ENCODE measurements at places on chromosomes 6 and 20. TPM values are rescaled to one million over a fixed set of nuclear protein-coding genes. Genes with fewer than 3 reads are reported as not detected.

PRSS16 gene
- not detected for total RNA-seq

B3GAT2 gene
- under 0.01 TPM for total RNA-seq

DEFB114 gene
- total RNA-seq = not detected

C6orf52 gene
- not detected for total RNA-seq

PPP1R14C gene
- total RNA-seq = 3.6 TPM

MICB gene
- 12.7 TPM for total RNA-seq

RRAGD gene
- total RNA-seq = 3.3 TPM

NKX2-2 gene
- not detected for total RNA-seq

TBC1D7 gene
- 25.3 TPM for total RNA-seq

HLA-DRA gene
- 5.8 TPM for total RNA-seq

CYP24A1 gene
- not detected for total RNA-seq

MAD2L1BP gene
- total RNA-seq = 18.6 TPM

PSORS1C1 gene
- total RNA-seq = 2.2 TPM

GGTLC1 gene
- not detected for total RNA-seq

SNAP91 gene
- total RNA-seq = 0.72 TPM

BACH2 gene
- 4.4 TPM for total RNA-seq

BCLAF1 gene
- total RNA-seq = 124 TPM

REM1 gene
- total RNA-seq = not detected

MLN gene
- total RNA-seq = not detected

BPIFB6 gene
- total RNA-seq = not detected

ARMH2 gene
- total RNA-seq = not detected

SYCP2L gene
- 0.36 TPM for total RNA-seq

SRMS gene
- not detected for total RNA-seq

SLC32A1 gene
- not detected for total RNA-seq

GLP1R gene
- total RNA-seq = not detected

RBPJL gene
- total RNA-seq = not detected

CGAS gene
- 5.9 TPM for total RNA-seq

PAK5 gene
- not detected for total RNA-seq

TNFRSF6B gene
- total RNA-seq = 2.9 TPM

NNAT gene
- total RNA-seq = not detected

SEMG2 gene
- total RNA-seq = not detected

CGA gene
- not detected for total RNA-seq

BMP5 gene
- total RNA-seq = 0.36 TPM

ANKRD66 gene
- total RNA-seq = not detected

MEP1A gene
- not detected for total RNA-seq

GJA10 gene
- total RNA-seq = not detected

SEMG1 gene
- total RNA-seq = not detected

Data from osteoblast (primary cell).